Activated naive CD4-positive, alpha-beta T cell treated with anti-CD3 and anti-CD28 coated beads, Interleukin-2, amount 50 U/mL, for 72 hours (primary cell): ENCODE measurements at places on chromosomes 11 and 22.

DNA sequence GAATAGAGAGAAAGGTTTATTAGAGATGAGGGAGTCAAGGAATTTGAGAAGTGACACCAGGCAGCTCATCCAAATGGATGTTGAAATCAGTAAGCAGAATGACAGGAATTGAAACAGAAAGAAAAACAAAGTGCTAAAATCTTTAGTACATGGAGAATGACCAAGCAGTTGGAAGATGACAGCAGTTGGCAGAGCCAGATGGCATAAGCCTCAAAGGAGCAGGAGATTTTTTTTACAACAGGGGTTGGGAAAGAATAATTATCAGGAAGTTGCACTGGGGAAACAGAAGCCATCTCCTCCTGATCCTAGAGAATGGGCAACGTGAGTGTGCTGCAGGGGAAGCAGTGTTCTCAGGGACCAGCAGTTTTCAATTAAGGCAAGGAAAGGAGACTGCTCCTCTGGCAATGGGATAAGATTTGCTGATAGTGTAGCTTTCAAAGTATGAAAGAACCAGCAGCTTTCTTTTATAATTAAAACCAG, 28.9 kb downstream of the RAB39A start:
- DNase-seq, result no peak

DNA sequence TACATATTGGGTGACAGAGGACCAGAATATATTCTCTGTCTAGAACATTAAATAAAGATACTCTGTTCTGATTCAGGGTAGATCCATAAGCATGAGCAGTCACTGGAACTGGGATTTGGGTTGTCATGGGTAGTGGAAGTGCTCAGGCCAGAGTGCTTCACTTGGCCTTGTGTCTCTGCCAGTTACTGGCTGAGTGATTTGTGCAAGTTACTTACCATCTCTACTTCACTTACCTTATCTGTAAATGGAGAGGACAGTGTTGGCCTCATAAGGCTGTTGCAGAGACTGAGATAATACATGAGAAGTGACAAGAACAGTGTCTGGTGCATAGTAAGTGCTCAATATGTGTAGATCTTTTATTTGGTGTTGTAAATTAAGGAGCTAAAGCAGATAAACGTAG, 17.6 kb downstream of the ATXN10 start:
- DNase-seq, result no peak

- no peak for DNase-seq
Measured at GRCh38 chr11:15936011-15936410, 420.3 kb downstream of the SOX6 start.

DNA sequence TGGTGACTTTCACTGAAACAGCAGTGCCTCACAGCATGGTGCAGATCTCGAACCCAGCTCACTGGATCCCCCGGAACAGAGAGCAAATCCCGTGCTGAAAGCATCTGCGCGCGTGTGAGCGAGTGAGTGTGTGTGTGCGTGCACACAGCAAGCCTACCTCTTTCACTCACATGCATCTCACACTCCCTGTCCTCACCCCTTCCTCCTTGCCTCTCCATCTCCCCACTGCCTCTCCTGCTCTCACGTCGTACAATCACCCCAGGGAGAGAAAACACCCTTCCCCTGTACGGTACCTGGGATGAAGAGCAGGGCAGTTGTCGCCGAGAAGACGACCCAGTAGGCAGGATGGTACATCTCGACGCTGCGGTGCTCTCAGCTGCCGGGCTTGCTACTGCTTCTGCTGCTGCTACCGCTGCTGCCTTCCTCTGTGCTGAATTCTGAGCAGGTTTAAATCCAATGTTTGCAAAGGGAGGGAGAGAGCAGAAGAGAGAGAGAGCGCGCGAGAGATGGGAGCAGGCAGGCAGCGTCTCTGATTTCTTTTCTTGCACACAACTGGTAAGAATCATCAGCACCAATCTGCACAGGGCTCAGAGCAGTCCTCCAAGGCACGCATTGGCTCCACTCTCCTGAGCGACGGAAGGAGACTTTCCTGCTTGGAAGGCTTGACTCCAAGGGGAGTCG, at the start of gene OPCML:
Gene OPCML (minus strand): TSS at position 531 of the 681 bp plus-strand sequence.
- DNase-seq, result no peak

- no peak for DNase-seq
Measured at GRCh38 chr11:72228844-72229231, 4.3 kb downstream of the INPPL1 start.

GRCh38 chr11:17259519-17259918, 17.0 kb upstream of the NUCB2 start:
- no peak for DNase-seq

GRCh38 chr11:91819195-91819594, 405.4 kb upstream of the FAT3 start:
- no peak for DNase-seq

GRCh38 chr22:30701872-30702271, 7.2 kb downstream of the OSBP2 start:
- DNase-seq, result no peak
